Activated CD8-positive, alpha-beta T cell treated with anti-CD3 and anti-CD28 coated beads for 36 hours (primary cell): ENCODE measurements at places on chromosomes 1 and 21. TPM values are rescaled to one million over a fixed set of nuclear protein-coding genes. Genes with fewer than 3 reads are reported as not detected.

- no peaks in the 10 kb centered on the region for H3K36me3 ChIP-seq
- H3K27me3 ChIP-seq, result no peaks in the 10 kb centered on the region
- H3K4me3 ChIP-seq, result no peak overlapping the region
- H3K27ac ChIP-seq, result no peak overlapping the region
Observed at GRCh38 chr1:27076803-27077202, 64.2 kb upstream of the TENT5B start.

DNA sequence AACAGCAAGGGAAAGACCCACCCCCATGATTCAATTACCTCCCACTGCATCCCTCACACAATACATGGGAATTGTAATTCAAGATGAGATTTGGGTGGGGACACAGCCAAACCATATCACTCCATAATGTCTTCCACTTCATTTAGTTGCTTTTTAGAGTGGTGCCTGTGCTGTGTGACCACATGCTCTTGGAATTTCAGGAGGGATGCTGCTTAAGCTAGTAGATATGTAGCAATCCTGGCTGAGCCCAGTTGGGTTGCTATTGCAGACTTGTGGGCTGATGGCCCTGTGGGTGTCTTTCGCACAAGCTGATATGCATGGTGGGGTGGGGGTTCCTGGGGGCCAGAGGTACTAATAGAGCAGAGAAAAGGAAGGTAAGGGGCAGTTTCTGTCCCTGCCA is 160.4 kb upstream of the SYT6 start:
- no peaks in the 10 kb centered on the region for H3K36me3 ChIP-seq
- no peaks in the 10 kb centered on the region for H3K27me3 ChIP-seq
- no peak overlapping the region for H3K27ac ChIP-seq
- no peak for DNase-seq
- no peaks in the 10 kb centered on the region for H3K4me1 ChIP-seq

GRCh38 chr1:21823980-21824702 is 12.1 kb downstream of the LDLRAD2 start:
- H3K36me3 ChIP-seq, result no peaks in the 10 kb centered on the region
- H3K4me1 ChIP-seq, result no peaks in the 10 kb centered on the region
- H3K27ac ChIP-seq, result no peak overlapping the region
- H3K27me3 ChIP-seq, result no peaks in the 10 kb centered on the region
- no peak for DNase-seq

GRCh38 chr1:239844833-239845232 is 246.8 kb upstream of the FMN2 start:
- no peak overlapping the region for H3K27ac ChIP-seq
- H3K4me1 ChIP-seq, result no peaks in the 10 kb centered on the region
- DNase-seq, result no peak
- no peak overlapping the region for H3K4me3 ChIP-seq

- H3K4me1 ChIP-seq, result no peaks in the 10 kb centered on the region
- no peaks in the 10 kb centered on the region for H3K36me3 ChIP-seq
- H3K27me3 ChIP-seq, result no peaks in the 10 kb centered on the region
- no peak overlapping the region for H3K4me3 ChIP-seq
- H3K27ac ChIP-seq, result no peak overlapping the region
- no peak for DNase-seq
Observed at GRCh38 chr1:190739926-190740325, 262.3 kb upstream of the BRINP3 start.

DNA sequence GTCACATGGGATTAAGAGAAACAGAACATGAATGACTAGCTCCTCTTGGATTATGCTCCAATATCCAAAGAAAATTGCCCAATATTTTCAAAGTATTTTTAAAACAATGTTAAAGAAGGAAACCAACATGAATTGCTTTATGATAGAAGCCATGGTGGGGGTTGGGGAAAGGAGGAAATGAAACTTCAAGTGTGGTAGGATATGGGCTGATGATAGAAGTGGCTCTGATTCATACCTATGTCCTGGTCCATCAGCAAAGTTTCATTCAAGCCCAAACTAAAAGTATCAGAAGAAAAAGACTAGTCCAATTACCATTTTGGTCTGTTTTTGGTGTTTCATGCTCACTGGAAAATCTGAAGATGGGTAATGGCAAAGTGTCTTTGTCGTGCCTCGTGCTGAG is 104.2 kb upstream of the PROX1 start:
- DNase-seq, result no peak
- H3K27me3 ChIP-seq, result no peaks in the 10 kb centered on the region
- no peaks in the 10 kb centered on the region for H3K36me3 ChIP-seq
- no peak overlapping the region for H3K4me3 ChIP-seq
- no peaks in the 10 kb centered on the region for H3K4me1 ChIP-seq

GRCh38 chr21:31696424-31696823 is 35.5 kb downstream of the SCAF4 start:
- no peak overlapping the region for H3K27ac ChIP-seq
- no peak for DNase-seq
- H3K4me1 ChIP-seq, result peaks cover 8% of the 10 kb centered on the region
- peaks cover 42% of the 10 kb centered on the region for H3K36me3 ChIP-seq

DNA sequence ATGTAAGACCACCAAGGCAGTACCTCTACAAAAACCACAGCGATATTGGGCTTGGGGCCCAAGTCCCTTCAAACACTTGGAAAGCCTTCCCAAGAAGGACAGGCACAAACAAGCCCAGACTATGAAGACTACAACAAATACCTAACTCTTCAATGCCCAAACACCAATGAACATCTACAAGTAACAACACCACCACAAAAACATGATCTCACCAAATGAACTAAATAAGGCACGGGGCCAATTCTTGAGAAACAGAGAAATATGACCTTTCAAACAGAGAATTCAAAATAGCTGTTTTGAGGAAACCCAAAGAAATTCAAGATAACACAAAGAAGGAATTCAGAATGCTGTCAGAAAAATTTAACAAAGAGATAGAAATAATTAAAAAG is 86.8 kb downstream of the COL24A1 start:
- no peak overlapping the region for H3K4me3 ChIP-seq
- H3K36me3 ChIP-seq, result no peaks in the 10 kb centered on the region
- peaks cover 2% of the 10 kb centered on the region for H3K27me3 ChIP-seq
- no peak for DNase-seq
- H3K27ac ChIP-seq, result no peak overlapping the region

DNA sequence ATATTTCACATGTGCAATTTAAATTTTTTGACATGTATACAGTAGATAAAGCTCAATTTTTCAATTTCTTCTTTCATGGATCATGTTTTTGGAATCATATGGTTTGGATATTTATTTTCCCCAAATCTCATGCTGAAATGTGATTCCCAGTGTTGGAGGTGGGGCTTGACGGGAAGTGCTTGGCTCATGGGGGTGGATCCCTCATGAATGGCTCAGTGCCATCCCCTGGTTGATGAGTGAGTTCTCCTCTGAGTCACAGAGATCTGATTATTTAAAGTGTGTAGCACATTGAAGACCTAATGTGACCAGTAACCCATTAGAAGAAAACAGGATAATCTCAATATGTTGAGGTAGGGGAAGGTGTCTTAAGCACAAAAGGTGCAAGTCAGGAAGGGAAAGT is 9.1 kb upstream of the IFI16 start:
- no peaks in the 10 kb centered on the region for H3K27me3 ChIP-seq
- peaks cover 32% of the 10 kb centered on the region for H3K4me1 ChIP-seq
- DNase-seq, result no peak
- no peak overlapping the region for H3K27ac ChIP-seq

DNA sequence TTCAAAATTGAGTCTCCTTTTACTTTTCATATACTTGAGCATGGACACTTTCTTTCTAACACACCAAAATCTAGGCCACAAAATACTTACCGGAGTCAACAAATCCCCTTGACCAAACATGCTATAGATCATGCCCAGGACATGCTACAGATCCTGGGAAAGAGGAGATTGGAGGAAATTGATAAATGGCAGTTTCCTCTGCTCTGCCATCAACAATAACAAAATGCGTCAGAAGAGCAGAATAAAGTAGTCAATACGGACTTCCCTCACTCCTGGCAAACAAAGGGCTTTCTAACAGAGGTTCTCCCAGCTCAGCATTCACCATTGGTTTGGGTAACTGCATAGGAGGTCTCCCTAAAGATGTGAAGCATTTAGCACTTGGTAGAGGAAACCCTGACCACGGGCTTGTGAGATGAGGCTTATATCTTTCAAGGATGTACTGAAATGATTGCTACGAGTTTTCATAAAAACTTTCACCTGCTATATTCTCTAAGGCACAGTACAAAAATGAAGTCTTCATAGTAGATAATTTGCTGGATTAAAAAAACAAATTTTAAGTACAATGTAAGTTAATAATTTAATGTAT is 283.8 kb upstream of the RUNX1 start:
- peaks cover 10% of the 10 kb centered on the region for H3K4me1 ChIP-seq
- no peak for DNase-seq
- no peaks in the 10 kb centered on the region for H3K36me3 ChIP-seq
- H3K4me3 ChIP-seq, result no peak overlapping the region

The RAP1GAP gene
- 1.6 TPM for total RNA-seq

The F5 gene
- 20.7 TPM for total RNA-seq
